ENCODE measurements at places on chromosomes 7 and 10.

DNA sequence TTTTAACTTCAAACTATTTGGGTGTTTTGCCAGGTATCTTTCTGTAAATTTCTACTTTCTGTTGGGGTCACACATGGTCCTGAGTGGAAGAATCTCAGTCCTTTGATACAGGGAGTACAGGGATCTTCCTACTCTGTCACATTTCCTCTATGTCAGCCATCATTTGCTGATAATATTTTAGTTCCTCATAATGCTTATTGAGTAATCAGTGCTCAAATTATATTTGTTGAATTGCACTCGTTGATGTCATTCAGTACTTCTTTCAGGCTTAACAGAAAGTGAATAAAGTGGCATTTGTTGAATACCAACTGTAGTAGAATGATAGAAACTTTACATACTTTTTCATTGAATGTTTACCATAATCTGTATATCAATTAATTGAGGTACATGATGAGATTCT lies 31.9 kb downstream of the WDR11 start:
- no peak for DNase-seq

DNA sequence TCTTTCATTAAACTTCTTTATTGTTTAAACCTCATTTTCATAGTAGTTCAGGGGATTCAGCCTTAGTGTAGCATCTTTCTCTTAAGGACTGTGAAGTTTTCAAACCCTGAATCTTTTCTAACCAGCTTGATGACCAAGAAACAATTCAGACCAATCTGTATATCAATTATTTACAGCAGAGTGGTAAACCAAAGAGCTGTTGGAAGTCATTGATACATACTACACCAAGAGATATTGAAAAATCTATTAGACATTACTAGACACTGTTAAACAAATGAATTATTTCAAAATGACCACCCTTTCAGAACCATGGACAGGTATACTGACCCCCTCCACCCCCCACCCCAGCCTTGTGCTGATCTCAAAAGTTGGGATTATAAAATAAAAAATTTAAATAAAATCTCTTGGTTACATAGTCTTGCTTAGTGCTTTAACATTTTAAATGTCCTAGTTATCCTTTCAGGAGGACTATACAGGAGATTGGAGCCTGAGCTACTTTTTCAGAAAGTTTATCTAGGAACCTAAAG lies 143.9 kb upstream of the LSM8 start:
- no peak for DNase-seq

DNA sequence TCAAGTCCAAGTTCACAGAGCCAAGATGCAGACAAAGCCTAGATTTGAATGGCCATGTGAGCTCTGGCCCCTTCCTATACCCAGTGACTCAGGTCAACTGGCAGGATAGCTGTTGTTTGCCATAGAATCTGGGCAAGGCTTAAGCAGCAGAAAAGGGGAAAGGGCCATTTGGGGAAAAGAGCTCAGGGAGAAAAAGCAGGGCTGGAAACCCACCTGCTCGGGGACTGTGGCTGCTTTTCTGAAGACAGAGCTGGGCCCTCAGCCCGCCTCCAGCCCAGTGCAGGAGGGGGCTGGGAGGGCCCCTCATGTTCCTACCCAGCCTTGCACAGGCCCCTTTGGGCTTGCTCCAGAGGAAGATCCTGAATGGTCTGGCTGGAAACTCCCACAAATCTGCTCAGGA lies 32.6 kb upstream of the HABP2 start:
- no peak for DNase-seq

GRCh38 chr7:137195996-137196395 lies 147.5 kb downstream of the PTN start:
- DNase-seq, result no peak

- DNase-seq, result no peak
Observed at GRCh38 chr10:82982110-82982608, 1107.2 kb downstream of the NRG3 start.

- no peak for DNase-seq
Observed at GRCh38 chr10:112946649-112947048, 3.4 kb upstream of the TCF7L2 start.

GRCh38 chr7:47576866-47577306 lies 5.0 kb downstream of the TNS3 start:
- DNase-seq, result peak; percentile 59

DNA sequence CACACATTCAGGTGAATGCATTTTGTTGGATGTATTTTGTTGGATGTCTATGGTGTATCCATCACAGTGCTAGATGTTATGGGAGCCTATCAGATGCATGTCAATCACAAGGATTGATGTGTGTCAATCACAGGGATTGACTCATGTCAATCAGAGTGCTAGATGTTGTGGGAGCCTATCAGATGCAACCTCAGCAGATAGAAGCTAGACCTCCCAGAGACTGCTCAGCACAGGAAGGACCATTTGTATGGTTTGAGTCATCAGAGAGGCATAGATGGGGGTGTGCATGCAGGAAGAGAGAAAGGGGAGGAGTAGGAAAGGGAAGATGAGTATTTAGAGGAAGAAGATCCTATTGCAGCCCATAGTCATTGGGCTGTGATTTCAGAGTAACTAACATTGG lies 48.3 kb upstream of the PITRM1 start:
- no peak for DNase-seq

- no peak for DNase-seq
Observed at GRCh38 chr10:3639546-3639945, 145.5 kb downstream of the KLF6 start.

DNA sequence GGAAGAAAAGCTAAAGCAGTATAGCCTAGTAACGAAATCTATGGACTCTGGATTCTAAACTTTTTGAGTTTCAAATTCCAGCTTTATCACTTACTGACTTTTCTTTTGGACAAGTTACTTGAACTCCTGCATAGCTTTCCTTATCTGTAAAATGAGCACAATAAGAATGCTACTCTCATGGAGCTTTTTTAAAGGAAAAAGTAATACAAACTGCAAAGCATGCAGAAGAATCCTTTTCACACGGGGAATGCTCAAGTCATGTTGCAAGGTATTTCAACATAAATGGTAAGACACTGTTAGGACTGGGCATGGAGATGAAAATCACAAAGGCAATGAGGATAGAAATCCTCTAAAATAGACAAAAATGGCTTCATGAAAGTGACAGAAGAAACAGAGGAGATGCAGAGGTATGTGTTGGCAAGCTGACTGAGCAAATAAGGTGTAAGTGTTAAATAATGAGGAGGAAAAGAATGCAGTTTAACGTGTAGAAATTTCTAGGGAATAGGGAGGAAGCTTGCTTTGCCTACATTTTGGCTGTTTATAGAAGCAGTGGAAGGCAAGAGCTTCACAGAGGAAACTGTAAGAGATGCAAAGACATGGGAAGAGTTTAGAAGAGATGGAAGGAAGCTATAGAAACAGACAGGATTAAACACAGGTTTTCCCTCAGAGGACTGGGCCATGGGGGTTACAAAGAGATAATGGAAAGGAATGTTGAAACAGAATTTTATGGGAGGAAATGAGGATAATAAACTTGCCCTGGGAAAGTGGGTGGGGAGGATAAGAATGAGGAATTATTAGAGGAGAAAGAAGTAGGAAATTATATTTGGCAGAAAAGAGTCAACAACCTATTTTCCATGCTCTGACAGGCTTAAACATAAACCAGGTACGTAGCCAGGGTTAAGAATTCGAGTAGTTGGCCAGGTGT lies 28.8 kb upstream of the SNX13 start:
- DNase-seq, result peak; percentile 53

- no peak for DNase-seq
Observed at GRCh38 chr10:74165530-74165901, 14.5 kb downstream of the ADK start.
